ENCODE measurements at places on chromosomes 7 and 10.

- no peak for DNase-seq
- H3K27ac ChIP-seq = no peak overlapping the region
- peaks cover 4% of the 10 kb centered on the region for H3K27me3 ChIP-seq
- peaks cover 4% of the 10 kb centered on the region for H3K4me1 ChIP-seq
- peaks cover 18% of the 10 kb centered on the region for H3K36me3 ChIP-seq
These were observed 41.5 kb upstream of the CXCL12 start for GRCh38 chr10:44426247-44427034.

- H3K4me1 ChIP-seq = peaks cover 22% of the 10 kb centered on the region
- no peak overlapping the region for H3K27ac ChIP-seq
- H3K27me3 ChIP-seq = peaks cover 10% of the 10 kb centered on the region
- no peak for DNase-seq
These were observed 303.6 kb downstream of the FGFR2 start for GRCh38 chr10:121294630-121295029.

GRCh38 chr10:62766386-62766785 lies 38.1 kb upstream of the ADO start:
- H3K27ac ChIP-seq = no peak overlapping the region
- no peak overlapping the region for H3K4me3 ChIP-seq
- no peaks in the 10 kb centered on the region for H3K27me3 ChIP-seq
- no peaks in the 10 kb centered on the region for H3K36me3 ChIP-seq
- peaks cover 35% of the 10 kb centered on the region for H3K4me1 ChIP-seq
- DNase-seq = no peak

- DNase-seq = no peak
- peaks cover 21% of the 10 kb centered on the region for H3K4me1 ChIP-seq
- H3K36me3 ChIP-seq = no peaks in the 10 kb centered on the region
- no peak overlapping the region for H3K27ac ChIP-seq
- H3K4me3 ChIP-seq = no peak overlapping the region
- H3K27me3 ChIP-seq = no peaks in the 10 kb centered on the region
These were observed 26.7 kb upstream of the CD36 start for GRCh38 chr7:80611779-80612178.

DNA sequence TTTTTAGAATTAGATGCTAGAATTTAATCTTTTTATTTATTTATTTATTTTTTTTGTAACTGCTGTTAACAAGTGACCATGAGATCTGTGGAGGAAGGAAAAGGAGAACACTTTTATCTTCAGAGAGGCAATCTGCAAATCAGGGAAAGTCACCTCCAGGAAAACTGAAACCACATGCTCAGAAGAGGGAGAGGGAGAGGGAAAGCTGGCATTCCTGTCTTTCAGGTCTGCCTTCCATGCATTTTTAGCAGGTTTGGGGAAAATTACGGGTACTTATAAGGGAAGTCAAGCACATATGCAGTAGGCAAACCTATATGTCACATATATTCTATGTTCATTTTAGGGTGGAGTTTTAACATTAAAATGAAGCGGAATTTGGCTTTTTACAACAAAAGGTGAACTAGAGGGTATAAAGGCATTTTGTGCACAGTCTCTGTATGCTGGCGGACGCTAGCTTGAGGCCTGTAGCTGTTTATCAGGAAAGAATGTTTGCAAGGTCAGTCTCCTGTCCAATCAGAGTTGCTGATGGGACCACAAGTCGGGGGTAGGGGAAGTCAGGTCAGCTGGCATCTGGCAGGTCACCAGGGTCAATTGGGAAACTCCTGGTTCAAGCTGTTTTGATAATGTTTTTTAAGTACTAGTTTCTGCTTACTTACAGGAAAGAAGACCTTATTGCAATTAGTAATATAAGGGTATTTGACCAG lies 333.5 kb downstream of the GPR158 start:
- peaks cover 33% of the 10 kb centered on the region for H3K4me1 ChIP-seq
- peak overlapping the region; percentile 83 for H3K27ac ChIP-seq
- no peak overlapping the region for H3K4me3 ChIP-seq
- DNase-seq = no peak
- no peaks in the 10 kb centered on the region for H3K27me3 ChIP-seq

GRCh38 chr7:76354981-76355730 lies 3.6 kb downstream of the YWHAG start:
- peaks cover 71% of the 10 kb centered on the region for H3K36me3 ChIP-seq
- no peak for DNase-seq
- no peaks in the 10 kb centered on the region for H3K27me3 ChIP-seq
- peak overlapping the region; percentile 96 for H3K4me3 ChIP-seq
